ENCODE measurements at places on chromosomes 4 and X.

DNA sequence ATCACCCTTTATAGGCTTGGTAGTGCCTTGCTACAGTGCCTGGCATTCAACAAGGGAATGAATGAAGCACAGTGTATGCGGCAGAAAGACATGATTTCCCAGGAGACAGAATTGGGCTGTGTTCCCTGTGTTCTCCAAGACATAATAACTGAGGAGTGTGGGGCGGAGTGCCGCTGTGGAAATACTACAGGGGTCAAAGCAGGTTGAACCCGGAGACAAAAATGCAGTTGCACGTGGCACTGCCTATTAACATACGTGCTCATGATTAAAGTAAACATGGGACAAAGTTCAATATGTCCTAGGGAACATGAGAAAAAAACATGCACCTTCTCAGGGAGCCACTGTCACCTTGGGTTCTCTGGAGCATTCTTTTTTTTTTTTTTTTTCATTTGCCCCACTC lies 820.8 kb downstream of the RPA4 start:
- H3K4me1 ChIP-seq = no peaks in the 10 kb centered on the region
- no peaks in the 10 kb centered on the region for H3K27me3 ChIP-seq
- DNase-seq = no peak
- H3K36me3 ChIP-seq = no peaks in the 10 kb centered on the region

GRCh38 chrX:15399962-15400391 lies 15.8 kb upstream of the VEGFD start:
- no peak overlapping the region for H3K4me3 ChIP-seq
- no peaks in the 10 kb centered on the region for H3K4me1 ChIP-seq
- DNase-seq = no peak
- H3K27me3 ChIP-seq = no peaks in the 10 kb centered on the region
- no peaks in the 10 kb centered on the region for H3K36me3 ChIP-seq

DNA sequence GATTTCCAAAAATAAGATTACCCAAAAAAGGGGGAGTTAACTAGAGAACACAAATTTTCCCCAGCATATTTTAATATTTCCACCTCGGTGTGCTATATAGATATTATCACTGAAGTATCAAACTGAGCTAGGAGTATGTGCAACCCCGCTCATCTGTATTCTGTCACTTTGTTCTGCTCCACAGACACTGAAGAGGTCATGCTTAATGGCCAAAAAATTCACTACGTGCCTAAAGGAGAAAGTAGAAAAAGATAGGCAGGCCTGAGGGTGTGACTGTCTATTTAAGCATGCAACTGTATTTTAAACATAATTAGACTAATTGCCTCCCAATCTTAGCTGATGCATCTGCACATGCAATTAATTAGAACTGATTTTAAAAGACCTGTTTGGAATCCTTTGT lies 24.5 kb downstream of the SH3RF1 start:
- no peaks in the 10 kb centered on the region for H3K36me3 ChIP-seq
- peaks cover 50% of the 10 kb centered on the region for H3K4me1 ChIP-seq
- H3K27ac ChIP-seq = peak overlapping the region; percentile 14

DNA sequence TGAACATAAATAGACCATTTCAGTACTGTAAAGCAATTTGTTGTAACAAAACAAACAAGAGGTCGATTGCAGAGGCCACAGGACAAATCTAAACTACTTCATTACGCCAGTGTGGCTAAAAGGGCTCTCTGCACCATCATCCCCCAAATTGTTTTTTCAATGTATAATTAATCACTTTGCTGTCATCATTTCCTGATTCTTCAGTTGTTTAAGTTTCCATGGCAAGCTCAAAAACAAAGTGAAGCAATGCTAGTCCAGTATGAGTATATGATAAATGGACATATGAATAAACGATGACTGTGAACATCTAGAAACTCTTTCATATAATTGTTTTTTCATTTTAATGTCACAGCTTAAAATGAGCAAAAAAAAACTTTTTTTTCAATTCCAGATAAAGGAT lies 235.4 kb upstream of the FGF13 start:
- no peak overlapping the region for H3K27ac ChIP-seq

GRCh38 chrX:3142259-3143042 lies 101.2 kb downstream of the ARSF start:
- no peak overlapping the region for H3K4me3 ChIP-seq
- no peak overlapping the region for H3K27ac ChIP-seq
- peaks cover 8% of the 10 kb centered on the region for H3K4me1 ChIP-seq

GRCh38 chr4:98298022-98298421 lies 36.8 kb downstream of the RAP1GDS1 start:
- no peak overlapping the region for H3K27ac ChIP-seq
- no peak for DNase-seq
- peaks cover 7% of the 10 kb centered on the region for H3K4me1 ChIP-seq

DNA sequence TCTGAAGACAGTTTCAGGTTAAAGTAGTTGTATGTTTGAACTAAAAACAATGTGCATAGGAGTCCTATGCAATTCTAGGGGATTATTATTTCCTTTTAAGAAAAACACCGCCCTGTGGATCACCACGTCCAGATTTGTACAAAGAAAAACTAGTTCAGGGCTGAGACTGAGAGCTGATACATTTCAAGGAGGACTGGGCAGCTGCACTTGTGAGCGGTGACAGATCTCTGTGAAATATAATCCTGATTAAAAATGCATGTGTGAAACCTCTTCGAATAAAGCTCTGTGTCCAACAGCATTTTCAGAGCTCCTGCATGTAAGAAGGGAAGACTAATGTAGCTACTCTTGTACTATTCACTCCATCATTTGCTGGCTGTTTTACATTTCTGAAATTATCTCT lies 365.8 kb upstream of the PITX2 start:
- H3K27me3 ChIP-seq = no peaks in the 10 kb centered on the region
- H3K4me3 ChIP-seq = no peak overlapping the region
- no peak overlapping the region for H3K27ac ChIP-seq
- no peaks in the 10 kb centered on the region for H3K36me3 ChIP-seq
- H3K4me1 ChIP-seq = no peaks in the 10 kb centered on the region

DNA sequence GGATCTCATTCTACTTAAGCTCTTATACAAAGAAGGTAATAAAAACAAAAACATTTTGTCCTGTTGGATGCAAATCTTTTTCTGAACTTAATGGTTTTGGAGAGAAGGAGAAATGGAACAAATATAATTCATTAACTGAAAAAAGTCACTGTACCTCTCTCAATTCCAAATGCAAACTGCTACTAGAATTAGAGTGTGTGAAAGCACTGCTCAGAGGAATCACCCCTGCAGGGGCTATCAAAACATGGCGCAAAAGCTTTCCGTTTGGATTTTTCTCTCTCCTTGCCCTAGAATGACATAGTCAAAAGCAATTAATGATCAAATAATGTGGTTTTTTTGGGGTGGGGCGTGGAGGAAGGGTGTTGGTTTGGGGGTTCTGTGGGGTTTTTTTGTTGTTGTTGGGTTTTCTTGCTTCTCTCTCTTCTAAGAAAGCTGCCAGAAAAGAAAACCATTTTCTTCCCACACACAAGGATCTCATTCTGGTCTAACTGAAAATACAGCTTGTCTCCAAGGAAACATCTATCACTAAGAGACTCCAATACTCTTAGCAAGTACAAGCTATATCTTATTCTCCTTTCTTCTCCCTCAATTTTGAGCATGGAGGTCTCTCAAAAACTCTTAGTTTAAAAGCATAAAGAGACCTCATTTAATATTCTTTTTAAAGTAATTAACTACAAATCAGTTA lies 41.6 kb downstream of the USP46 start:
- H3K4me3 ChIP-seq = no peak overlapping the region
- peaks cover 21% of the 10 kb centered on the region for H3K4me1 ChIP-seq
- peak overlapping the region; percentile 50 for H3K27ac ChIP-seq
- H3K27me3 ChIP-seq = no peaks in the 10 kb centered on the region
- DNase-seq = no peak

GRCh38 chrX:101550751-101551379 lies 518 bp downstream of the ARMCX1 start:
- peak overlapping the region; percentile 68 for H3K27ac ChIP-seq
- no peaks in the 10 kb centered on the region for H3K4me1 ChIP-seq
- peak overlapping the region; percentile 52 for H3K4me3 ChIP-seq
- no peaks in the 10 kb centered on the region for H3K27me3 ChIP-seq
- DNase-seq = peak; percentile 72

- no peaks in the 10 kb centered on the region for H3K4me1 ChIP-seq
- no peak overlapping the region for H3K27ac ChIP-seq
- no peaks in the 10 kb centered on the region for H3K27me3 ChIP-seq
- no peak for DNase-seq
- no peak overlapping the region for H3K4me3 ChIP-seq
These were observed 283.8 kb upstream of the IL1RAPL1 start for GRCh38 chrX:28303486-28303885.

DNA sequence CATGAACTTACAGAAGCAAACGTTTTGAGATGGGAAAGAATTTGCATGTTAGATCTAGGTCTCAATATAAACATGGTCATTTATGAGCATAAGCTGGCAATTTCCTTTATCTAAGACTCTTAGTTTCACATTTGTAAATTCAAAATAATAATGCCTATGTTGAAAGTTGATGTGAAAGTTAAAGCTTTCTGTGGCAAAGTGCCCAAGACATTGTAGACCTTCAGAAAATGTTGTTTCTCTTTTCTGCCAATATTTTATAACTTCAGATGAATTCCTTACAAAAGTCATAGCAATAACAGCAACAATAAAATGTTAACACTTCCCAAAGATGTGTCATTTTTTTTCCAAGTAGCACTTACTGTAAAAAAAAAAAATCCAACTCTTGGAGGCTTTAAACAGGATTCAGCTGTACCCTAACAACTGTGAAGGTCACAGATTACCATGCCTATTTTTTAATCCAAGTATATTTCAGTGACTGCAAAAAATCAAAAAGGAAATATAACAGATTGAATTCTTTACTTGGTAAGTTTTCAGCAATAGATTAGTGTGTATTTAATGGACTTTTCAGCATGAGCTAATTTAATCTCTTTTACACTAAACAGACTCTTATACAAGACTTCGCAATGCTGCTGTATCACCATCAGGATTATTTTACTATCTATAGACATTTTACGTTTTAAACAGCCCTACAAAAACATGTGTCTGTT lies 206.5 kb upstream of the PDE5A start:
- H3K27ac ChIP-seq = no peak overlapping the region
- H3K4me3 ChIP-seq = no peak overlapping the region
- no peaks in the 10 kb centered on the region for H3K4me1 ChIP-seq

- no peaks in the 10 kb centered on the region for H3K36me3 ChIP-seq
- no peaks in the 10 kb centered on the region for H3K4me1 ChIP-seq
- no peak overlapping the region for H3K4me3 ChIP-seq
These were observed 264.8 kb upstream of the LDB2 start for GRCh38 chr4:17163156-17163771.

GRCh38 chr4:65635051-65635821 lies 35.1 kb downstream of the EPHA5 start:
- no peak overlapping the region for H3K4me3 ChIP-seq
- no peak for DNase-seq
- no peaks in the 10 kb centered on the region for H3K36me3 ChIP-seq
- H3K27me3 ChIP-seq = no peaks in the 10 kb centered on the region
- H3K4me1 ChIP-seq = no peaks in the 10 kb centered on the region

- no peak overlapping the region for H3K4me3 ChIP-seq
- DNase-seq = no peak
- no peak overlapping the region for H3K27ac ChIP-seq
- H3K36me3 ChIP-seq = no peaks in the 10 kb centered on the region
- H3K27me3 ChIP-seq = no peaks in the 10 kb centered on the region
- no peaks in the 10 kb centered on the region for H3K4me1 ChIP-seq
These were observed 421.9 kb downstream of the ANKRD50 start for GRCh38 chr4:124290678-124291077.

GRCh38 chrX:1813809-1814208 lies 198.9 kb downstream of the ASMT start:
- no peaks in the 10 kb centered on the region for H3K4me1 ChIP-seq
- no peaks in the 10 kb centered on the region for H3K36me3 ChIP-seq
- no peak for DNase-seq
- no peaks in the 10 kb centered on the region for H3K27me3 ChIP-seq
- H3K27ac ChIP-seq = no peak overlapping the region

DNA sequence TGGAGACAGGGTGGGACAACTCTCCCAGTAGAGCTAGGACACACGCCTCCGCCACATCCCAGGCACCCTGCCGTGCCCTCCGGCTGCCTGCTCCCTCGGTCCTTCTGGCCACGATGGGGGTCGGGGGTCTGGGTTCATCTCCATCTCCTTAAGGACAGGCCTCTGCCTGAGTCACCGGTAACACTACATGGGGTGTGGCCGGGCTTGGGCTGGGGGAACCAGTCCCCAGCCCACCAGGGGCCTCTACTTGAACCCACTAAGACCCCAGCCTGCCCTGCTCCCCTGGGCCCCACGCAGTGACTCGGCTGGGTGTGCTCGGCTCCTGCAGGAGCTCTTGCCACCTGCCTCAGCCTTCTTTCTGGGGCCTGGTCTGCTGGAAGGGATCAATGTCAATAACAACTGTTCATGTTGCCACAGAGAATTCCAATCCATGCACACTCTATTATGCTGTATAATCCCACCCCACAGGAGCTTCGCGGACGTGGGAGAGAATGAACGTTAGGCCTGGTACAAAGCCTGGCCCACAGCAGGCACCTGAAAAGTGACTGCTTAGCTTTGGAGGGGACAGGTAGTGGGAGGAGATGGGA lies 177.7 kb upstream of the PSAPL1 start:
- no peak for DNase-seq
- H3K4me1 ChIP-seq = no peaks in the 10 kb centered on the region
- H3K27ac ChIP-seq = no peak overlapping the region

DNA sequence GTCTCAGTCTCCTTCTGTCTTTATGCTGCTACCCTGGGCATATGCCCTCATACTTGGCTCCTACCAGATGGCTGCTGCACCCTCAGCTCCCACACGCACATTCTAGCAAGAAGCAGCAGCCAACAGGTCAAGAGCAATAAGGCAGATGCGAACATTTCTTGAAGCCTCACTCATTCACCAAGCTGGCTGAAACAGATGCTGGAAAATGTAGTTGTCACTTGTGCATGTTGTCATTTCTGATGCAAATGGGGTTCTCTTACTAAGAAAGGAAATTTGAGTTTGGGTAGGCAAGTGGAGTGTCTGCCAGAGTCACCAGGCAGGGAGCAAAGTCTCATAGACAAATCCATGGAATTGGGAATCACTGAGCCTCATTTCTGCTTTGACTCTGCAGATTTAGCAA lies 57.4 kb upstream of the SORBS2 start:
- no peak overlapping the region for H3K27ac ChIP-seq
- H3K36me3 ChIP-seq = no peaks in the 10 kb centered on the region
- H3K4me3 ChIP-seq = no peak overlapping the region
- peaks cover 17% of the 10 kb centered on the region for H3K4me1 ChIP-seq
- H3K27me3 ChIP-seq = no peaks in the 10 kb centered on the region

GRCh38 chr4:81449015-81449414 lies 22.7 kb downstream of the RASGEF1B start:
- no peak for DNase-seq
- no peak overlapping the region for H3K27ac ChIP-seq
- no peak overlapping the region for H3K4me3 ChIP-seq
- H3K4me1 ChIP-seq = no peaks in the 10 kb centered on the region
- H3K27me3 ChIP-seq = no peaks in the 10 kb centered on the region
